Stimulated activated CD8-positive, alpha-beta memory T cell treated with anti-CD3 and anti-CD28 coated beads, Interleukin-4, amount 100 ng/mL, for 1 hour (primary cell): ENCODE measurements at places on chromosomes 6 and 20.

DNA sequence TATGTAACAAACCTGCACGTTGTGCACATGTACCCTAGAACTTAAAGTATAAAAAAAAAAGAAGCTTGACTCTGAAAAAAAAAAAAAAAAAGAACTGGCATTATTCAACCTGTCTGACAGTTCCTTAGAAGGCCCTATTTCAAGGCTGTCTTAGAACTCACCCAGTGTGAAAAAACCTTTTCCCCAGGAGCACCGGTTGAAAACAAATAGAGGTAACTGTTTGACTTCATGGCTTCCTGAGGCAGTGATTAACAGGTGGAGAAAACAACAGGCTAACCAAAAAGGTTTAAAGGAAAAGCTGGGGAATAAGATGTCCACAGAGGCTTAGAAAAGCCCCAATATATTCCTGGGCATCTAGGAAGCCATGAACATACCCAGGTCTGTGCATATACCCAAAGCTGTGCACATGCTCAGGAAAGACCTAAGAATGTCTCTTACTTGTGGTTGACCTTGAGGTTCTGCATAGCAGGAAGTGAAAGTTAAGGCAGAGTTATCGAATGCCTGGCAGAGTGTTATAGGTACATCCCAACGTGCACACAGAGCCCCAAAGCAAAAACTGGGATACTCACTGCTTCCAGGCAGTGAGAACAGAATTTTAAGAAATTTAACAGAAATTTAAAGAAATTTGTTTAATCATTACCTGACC is 7.0 kb downstream of the UQCC1 start:
- no peak for DNase-seq

DNA sequence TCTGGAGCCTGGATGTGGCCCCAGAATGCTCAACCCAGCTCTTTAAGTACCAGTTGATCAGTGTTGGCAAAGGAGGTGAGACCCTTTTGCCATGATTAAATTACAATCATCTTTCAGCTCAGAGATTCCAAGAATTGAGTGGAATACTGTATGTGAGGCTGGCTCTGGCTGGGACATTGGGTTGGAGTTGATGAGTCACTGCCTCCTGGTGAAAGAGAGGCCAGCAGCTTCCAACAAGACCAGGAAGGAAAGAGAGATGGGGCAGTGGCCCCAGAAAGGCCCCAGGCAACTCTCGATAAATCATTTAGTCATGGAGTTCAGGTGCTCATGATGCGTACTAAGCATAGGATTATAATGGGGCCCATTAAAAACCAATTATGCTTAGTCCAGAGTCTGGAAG is 2.1 kb downstream of the TGM6 start:
- DNase-seq: no peak

DNA sequence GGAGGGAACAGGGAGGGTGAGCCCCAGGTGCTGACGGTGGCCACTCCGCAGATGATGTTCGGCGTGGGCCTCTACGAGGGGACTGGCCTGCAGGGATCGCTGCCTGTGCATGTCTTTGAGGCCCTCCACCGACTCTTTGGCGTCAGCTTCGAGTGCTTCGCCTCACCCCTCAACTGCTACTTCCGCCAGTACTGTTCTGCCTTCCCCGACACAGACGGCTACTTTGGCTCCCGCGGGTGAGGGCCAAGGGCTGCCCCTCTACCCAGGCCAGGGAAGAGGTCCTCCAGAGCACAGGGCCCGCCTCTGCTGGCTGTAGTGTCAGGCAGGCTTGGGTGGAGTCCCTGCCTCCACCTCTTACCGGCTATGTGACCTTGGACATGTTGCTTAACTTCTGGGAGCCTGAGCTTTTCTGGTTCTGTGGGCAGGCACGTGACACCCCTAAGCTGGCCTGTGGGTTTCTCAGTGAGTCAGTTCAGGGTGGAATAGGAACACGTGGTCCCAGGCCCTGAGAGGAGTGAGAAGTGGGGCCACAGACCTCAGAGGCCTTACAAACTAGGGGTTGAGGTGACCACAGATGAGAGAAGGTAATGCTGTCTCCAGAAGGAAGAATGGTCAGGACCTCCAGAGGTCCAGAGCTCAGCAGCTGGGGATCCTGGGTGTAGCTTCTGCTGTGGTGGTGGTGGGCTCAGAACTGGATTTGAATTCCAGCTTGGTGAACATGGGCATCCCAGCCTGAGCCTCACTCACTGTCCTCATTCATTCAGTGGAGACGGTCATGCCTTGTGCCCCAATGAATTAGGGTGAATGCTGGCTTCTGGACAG is 11.9 kb downstream of the PCIF1 start:
- DNase-seq: peak; percentile 44

- peak; percentile 20 for DNase-seq
Observed at GRCh38 chr6:42075159-42075838, 25.0 kb downstream of the TAF8 start.

GRCh38 chr6:73394577-73395354 is at the start of gene DDX43:
TSS of gene DDX43 (plus strand) at chr6:73394828. CDS start at chr6:73394906, 78 bp downstream.
- peak; percentile 10 for DNase-seq

DNA sequence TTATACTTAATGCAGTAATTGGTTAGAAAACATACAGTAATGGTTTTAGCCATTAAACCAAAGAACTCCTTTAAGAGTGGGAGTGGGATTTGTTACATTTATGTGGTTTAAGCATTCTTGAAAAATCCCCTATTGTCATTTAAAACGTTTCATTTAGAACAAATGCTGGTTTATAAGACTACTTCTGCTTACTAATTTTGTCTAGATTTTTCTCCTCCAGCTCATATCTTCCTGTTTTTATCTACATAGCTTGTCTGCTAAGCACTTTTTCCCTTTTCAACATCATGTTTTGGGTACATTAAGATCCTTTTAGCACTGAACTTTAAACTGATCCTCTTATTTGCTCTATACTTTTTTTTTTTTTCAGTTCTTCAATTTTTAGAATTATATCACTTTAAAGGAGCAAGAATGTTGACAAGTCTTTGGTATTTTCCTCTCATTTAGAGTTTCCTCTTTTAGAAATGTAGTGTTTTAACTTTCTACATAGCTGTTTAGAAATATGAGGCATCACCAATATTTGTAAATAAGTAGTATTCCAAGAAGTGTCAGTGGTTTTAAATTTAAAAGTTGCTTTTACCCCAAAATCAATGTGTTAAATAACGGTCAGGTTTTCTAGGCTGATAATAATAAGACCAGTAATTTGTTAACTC is 80.9 kb downstream of the SESN1 start:
- DNase-seq: no peak

DNA sequence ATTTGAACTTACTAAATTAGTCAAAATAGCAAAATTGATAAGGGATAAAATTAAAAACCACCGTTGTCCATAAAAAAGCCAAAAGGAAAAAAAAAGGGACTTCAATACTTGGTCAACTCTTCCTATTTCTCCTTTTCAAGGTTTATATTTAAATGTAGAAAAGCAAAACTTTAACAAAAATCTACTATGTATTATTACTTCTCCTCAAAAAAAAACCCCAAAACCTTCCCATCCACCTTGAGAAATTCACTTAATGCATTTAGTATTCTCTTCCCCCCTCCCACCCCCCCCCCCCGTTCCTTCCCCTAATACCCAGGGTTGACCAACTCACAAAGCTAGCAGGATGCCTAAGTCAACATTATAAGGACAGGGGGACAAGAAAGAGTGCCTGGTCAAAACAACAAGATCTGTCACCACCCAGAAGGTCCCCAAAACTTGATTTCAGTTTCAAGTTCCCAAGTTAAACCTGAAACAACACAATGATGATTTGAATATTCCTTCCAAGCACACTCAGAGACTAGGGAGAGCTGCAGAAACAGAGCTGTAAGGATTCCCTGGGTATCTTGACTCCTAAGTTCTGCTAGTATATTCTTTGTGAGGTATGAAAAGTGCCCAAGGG is 14.6 kb downstream of the GMDS start:
- DNase-seq: no peak

DNA sequence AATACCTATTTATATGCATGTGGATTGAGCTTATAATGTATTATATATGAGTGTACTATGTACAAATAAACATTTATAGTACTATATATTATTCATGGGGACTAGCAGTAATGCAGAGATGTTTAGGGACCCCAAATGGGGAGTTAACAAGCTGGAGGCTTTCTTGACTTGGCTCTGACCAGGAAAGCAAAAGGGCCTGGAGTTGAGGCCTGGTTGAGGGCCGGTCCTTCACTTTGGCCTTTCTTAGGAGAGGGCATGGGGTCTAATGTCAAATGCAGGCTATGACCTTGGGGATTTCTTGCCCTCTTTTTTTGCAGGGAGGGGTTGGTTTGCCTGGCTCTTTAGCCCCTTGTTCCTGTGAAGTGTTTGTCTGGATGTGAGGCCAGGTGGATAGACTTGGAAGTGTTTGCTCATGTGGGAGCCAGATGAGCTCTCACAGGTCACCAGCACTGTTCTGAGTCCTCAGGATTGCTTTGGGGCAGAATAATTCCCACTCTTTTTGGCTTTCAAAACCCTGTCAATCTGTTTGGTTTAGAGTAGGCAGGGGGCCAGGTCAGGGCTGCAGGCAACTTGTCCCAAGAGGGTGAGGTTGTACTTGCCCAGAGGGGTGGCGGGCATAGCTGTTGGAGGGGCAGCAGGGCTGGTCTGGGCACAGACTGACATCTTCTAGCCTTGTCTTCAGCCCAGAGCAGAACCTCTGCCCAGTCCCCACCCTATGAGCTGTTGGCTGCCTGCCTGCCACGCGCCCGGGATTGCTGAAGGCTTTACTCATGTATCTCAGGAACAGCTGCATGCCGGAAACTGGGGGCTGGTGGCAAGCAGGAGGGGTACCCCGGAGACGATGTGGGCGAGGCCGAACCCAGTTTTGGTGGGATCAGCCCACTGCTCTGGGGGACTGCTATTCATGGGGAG is 14.6 kb downstream of the TJAP1 start:
- DNase-seq: no peak

DNA sequence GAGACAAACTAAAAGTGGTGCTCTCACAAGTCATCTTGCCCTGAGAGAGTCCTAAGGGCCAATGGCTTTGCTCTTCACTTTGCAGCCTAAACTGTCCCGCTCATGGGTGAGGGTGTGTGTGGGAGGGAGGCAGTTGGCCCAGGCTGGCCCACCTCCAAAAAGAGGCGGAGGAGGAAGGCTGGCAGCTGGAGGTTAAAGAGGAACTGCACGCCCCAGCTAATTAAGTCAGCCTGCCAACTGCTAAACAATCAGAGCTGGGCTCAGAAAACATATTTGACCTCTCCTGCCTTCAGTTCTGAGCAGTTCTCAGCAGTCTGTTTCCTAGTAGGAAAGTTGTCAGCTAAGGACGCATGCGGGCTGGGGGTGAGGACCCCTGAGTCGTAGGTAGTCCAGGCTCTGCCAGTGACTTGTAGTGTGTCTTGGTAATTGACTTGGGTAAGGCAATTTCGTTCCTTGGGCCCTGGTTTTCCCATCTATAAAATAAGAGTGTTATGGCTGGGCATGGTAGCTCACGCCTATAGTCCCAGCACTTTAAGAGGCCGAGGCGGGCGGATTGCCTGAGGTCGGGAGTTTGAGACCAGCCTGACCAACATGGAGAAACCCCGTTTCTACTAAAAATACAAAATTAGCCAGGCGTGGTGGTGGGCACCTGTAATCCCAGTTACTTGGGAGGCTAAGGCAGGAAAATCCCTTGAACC is 17.0 kb downstream of the GSS start:
- no peak for DNase-seq

DNA sequence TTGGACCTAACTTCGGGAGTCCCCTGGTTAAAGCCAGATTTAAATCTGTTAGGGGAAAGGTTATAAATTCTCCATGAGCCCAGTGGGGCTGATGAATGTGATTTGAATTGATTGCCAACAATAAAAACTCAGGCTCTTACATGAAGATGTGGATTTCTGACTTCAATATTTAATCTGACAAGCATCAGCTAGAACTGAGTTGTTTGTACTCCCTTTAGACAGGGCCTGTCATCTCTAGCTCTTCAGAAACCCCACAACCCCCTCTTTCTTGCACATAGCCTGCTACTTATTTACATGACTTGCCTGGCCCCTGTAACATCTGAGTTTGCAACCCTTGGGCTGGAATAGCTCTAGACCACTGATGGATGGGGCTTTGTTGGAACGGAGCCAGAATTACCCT is 191.6 kb upstream of the PLCB4 start:
- DNase-seq: no peak

DNA sequence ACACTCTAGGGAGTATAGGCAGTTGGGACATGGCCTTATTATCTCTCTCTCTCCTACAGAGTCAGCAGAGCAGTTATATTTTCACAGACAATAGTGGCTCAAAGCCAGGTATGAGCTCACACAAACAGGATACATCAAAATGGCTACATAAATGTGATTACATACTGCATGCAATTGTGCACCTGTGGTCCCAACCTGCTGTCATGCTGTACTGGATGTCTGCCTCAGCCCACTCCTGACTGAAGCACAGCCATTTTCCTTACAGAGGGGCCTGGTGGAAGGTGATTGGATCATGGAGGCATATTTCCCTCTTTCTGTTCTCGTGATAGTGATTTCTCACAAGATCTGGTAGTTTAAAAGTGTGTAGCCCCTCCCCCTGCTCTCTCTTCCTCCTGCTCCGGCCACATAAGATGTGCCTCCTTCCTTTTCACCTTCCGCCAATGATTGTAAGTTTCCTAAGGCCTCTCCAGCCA is 37.0 kb upstream of the SAMHD1 start:
- DNase-seq: no peak

DNA sequence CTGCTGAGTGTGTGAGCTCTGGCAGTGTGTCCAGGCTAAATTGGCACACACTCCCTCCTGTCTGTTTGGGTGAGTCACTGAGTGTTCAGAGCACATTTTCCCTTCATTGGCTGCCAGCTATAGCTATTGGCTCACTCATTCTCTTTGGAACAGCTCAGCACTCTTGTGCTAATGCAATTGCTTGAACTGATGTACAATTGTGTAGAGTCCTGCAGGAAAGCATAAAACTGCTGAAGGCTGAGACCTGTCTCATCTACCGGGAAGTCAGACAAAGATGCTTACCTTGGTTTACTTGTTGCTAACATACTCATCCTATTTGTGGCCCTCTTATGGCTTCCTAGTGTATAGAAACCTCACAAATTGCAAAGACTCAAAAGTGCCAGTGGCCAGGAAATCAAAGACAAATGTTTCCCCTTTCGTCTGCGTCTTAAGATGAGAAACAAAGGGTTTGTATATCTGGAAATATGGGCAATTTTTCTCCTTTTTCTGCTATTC is 351.0 kb downstream of the BCKDHB start:
- DNase-seq: no peak

- DNase-seq: no peak
Observed at GRCh38 chr6:70995411-70995810, 38.6 kb upstream of the B3GAT2 start.

DNA sequence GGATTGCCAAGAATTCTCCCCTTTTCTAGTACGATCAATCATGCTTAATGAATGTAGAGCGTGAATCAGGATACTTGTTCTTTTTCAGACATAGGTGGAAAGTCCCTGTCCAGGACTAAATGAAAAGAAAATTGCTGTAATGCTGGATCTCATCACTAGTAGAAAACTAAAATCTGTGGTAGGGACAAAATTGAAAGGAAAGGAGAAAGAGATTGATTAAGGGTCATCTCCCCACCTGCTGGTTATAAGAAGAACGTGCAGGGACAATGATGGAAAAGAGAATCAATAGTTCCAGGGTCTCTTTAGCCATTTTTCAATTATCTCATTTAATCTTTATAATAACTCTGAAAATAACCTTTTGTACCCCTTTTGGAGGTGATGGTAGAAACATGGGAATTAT is 18.7 kb upstream of the HLA-DRB1 start:
- no peak for DNase-seq

GRCh38 chr20:1474817-1475603 is 8.4 kb upstream of the NSFL1C start:
- DNase-seq: no peak
